ENCODE measurements at places on chromosomes 11 and 22.

- no peak for DNase-seq
Measured at GRCh38 chr11:31045335-31045734, 324.2 kb downstream of the DCDC1 start.

DNA sequence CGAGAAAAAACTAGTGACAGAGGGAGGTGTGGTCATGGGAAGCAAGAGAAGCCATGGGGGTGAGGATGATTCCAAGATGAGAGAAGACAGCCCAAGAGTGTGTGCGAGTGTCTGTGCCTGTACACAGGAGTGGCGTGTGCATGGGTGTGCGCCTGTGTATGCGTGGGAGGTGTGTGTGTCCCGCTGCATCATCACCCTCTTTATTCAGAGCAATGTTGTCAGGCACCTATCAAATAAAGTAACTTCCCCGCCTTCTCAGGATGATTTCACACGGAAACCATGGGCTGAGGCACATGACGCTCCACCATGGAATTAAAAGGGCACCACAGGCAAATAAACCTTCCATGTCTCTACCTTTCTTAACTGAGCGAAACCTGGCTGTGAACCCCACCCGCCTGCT is 24.6 kb downstream of the MS4A10 start:
- DNase-seq = no peak

DNA sequence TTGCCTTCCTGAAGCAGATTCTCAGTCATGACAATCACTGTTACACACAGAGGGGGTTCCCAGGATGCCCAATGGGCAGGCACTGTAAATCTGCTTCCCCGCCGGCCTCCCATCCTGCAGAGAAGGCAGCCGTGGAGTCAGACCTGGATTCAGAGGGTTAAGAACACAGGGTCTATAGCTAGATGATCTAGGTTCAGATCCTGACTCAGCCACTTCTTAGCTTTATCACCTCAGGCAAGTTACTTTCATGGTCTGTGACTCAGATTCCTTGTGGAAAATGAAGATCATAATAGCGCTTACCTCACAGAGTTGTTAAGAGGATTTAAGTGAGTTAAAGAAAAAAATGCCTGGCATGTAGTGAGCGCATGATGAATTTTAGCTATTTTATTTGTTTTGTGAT is 95.9 kb downstream of the TIMP3 start:
- peak; percentile 18 for DNase-seq

GRCh38 chr11:95791709-95792033 is 1.4 kb downstream of the CEP57 start:
- no peak for DNase-seq

- DNase-seq = no peak
Measured at GRCh38 chr22:31923136-31923535, 21.2 kb upstream of the YWHAH start.

- no peak for DNase-seq
Measured at GRCh38 chr11:64974124-64974523, 2.2 kb upstream of the MAJIN start.

DNA sequence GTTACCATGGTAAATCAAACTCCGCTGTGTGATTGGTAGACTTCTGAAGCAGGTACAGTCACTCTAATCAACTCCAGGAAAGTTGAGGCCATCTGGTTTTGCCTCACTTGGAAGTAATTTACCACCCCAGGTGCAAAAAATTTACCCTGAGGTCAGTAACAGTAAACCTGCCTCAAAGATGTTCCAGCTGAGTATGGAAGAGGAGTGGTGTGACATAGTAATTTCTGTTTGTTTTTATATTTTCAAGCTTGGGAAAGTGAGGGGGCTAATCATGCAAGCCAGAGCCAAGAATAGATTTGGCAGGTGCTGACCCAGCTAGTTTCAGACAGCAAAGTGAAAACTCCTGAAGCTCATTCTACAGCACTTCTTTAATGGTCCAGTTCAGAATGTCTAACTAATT is 691.6 kb downstream of the NTM start:
- no peak for DNase-seq

- DNase-seq = no peak
Measured at GRCh38 chr11:41190437-41191082, 268.9 kb downstream of the LRRC4C start.

- no peak for DNase-seq
Measured at GRCh38 chr11:13316528-13316961, 39.0 kb downstream of the BMAL1 start.

GRCh38 chr22:46734830-46735453 is 3.1 kb downstream of the CERK start:
- DNase-seq = peak; percentile 58

GRCh38 chr11:3669128-3669527 is 2.1 kb downstream of the CHRNA10 start:
- no peak for DNase-seq

- no peak for DNase-seq
Measured at GRCh38 chr11:123301013-123301591, 106.1 kb upstream of the CLMP start.

DNA sequence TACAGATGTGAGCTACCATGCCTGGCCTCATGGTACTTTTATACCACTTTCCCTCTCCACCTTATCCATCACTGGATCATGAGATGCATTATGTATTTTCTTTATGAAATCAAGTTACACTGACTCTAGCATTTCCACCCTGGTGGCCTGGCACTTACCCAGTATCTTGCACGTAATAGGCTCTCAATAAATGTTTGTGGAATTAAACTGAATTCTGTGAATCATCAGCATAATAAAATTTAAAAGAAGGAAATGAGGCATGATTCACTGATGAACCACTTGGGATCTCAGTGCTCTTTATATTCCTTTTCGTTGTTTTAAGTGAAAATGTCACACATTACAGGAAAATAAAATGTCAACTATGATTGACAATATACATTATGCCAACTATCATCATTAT is 25.1 kb downstream of the ADM start:
- no peak for DNase-seq
